ENCODE measurements at places on chromosomes 7 and 10.

GRCh38 chr10:122995936-122996335 is 12.7 kb downstream of the IKZF5 start:
- no peak for DNase-seq

- no peak for DNase-seq
These were observed 799.9 kb downstream of the TNS3 start for GRCh38 chr7:46781901-46782439.

GRCh38 chr7:115779561-115779960 is 251.0 kb downstream of the TFEC start:
- no peak for DNase-seq

GRCh38 chr10:48907730-48908129 is 31.9 kb downstream of the LRRC18 start:
- DNase-seq, result no peak

DNA sequence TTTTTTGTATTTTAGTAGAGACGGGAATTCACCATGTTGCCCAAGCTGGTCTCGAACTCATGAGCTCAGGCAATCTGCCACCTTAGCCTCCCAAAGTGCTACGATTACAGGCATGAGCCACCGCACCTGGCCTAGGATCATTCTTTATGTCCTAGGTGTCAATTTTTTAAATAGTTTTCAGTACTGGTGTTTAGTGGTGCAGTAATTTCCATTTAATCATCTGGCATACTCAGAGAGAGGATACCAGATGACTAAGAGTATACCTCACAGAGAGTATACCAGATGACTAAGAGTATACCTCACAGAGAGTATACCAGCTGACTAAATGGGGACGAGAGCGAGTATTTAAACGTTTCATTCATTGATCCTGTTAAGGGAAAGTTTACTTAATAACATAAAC is 37.3 kb upstream of the TMEM248 start:
- no peak for DNase-seq

GRCh38 chr7:28958980-28959347 is 834 bp upstream of the TRIL start:
- no peak for DNase-seq

DNA sequence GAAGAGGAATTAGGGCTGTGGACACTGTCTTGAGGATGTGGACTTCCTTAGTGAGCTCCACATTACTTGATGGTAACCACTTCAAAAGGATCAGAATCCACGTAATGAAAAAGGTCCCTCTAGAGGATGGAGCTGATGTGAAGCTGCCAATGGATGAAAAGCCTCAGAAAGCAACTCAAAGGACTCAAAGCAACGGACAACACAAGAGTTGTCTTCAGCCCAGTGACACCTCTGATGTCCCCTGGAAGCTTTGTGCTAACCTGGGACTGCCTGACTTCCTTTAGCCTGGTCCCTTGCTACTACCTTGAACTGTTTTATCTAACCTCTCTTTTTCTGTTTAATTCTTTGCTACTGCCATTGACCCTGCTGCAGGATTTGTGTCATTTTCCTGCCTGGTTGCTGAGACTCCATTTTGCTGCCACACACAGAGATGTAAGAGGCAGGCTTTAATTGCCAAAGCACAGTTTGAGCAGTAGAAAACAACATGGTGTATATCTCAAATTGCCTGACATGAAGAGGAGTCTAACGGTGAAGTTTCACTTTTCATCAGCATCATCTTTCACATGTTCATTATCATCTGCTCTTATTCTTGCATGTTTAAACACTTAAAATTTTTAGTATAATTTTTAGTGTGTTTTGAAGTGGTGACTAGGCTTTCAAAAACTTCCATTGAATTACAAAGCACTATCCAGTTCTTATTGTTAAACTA is 11.1 kb upstream of the SGCE start:
- no peak for DNase-seq

DNA sequence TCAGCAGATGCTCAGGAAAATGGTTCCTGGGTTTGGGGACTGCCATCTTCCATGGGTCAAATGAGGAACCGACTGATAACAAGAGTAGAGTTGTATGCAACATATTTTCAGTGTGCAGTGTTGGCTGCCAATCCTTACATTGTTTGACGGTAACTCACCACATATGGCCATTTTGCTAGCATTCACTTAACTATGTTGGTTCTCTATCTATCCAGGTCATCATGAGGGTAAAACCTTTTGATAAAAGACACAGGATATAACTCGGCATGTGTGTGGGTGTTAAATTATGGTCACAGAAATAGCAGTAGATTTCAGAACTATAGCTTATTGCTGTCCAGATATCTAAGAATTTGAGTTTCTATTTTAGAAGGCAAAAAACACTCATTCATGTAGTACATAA is 140.7 kb upstream of the AOAH start:
- no peak for DNase-seq

GRCh38 chr7:156766666-156767065 is 126.1 kb downstream of the RNF32 start:
- no peak for DNase-seq

- no peak for DNase-seq
These were observed 2.8 kb downstream of the STK32C start for GRCh38 chr10:132304756-132305509.

- DNase-seq, result no peak
These were observed 32.9 kb downstream of the HTRA1 start for GRCh38 chr10:122494173-122494820.

DNA sequence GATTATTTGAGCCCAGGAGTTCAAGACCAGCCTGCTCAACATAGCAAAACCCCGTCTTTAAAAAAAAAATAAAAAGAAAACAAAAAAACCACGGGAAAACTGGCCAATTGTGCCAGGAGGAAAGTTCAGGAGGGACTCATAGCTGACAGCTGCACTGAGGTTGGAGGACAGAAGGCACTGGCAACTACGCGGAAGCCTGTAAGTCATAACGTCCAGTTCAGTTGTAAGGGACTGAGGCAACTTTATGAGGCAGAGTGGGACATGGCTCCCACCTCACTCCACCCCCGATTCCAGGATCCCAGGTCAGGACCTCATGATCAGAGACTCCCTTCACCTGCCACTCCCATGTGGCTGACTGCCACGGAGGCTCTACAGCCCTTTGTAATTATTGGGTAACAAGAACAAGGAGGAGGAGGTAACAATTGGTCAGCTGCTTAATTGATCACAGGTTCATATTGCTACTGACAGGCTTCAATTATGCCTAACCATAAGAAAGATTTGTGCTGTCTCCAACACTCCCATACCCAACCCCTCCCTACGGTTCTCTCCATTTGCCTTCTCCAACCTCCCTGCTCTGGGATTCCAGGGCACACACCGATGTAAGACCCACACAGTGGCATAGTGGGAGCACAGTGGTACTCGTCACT is 1.9 kb upstream of the CCL24 start:
- no peak for DNase-seq

DNA sequence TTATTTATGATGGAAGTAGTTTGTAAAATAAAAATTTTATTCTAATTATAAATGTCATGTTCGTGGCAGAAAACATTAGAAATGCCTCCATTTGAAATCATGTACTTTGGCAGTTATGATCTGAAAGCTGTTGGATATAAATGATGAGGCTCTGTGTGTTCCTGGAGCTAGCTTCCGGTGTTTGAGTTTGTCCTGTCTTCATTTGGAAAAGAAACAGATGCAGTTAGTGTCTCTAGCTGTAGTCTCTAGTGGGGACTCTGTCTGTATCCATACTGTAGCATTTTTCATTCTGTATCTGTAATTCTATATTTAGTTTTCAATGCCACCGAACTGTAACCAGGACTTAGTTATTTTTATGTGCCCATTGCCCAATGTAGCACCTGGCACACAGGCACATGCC is 197.0 kb upstream of the FZD1 start:
- no peak for DNase-seq

DNA sequence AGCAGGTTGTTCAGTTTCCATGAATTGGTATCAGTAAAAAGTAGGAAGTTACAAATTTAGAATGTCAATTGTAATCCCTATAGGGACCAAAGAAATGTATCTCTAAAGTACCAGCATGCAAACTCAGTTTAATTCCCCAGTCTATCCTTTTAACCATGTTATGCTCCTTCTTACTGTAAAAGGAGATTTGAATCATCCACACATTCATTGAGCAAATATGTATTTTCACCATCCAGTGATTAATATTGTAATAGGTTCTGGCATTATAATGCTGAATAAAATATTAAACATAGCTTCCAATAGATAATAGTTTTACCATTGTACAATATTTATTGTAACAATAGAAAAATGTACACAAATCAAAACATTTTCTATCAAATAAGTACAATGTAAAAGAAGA is 228.2 kb upstream of the SEMA3A start:
- no peak for DNase-seq

GRCh38 chr10:21919906-21920305 is 83.6 kb downstream of the DNAJC1 start:
- no peak for DNase-seq

DNA sequence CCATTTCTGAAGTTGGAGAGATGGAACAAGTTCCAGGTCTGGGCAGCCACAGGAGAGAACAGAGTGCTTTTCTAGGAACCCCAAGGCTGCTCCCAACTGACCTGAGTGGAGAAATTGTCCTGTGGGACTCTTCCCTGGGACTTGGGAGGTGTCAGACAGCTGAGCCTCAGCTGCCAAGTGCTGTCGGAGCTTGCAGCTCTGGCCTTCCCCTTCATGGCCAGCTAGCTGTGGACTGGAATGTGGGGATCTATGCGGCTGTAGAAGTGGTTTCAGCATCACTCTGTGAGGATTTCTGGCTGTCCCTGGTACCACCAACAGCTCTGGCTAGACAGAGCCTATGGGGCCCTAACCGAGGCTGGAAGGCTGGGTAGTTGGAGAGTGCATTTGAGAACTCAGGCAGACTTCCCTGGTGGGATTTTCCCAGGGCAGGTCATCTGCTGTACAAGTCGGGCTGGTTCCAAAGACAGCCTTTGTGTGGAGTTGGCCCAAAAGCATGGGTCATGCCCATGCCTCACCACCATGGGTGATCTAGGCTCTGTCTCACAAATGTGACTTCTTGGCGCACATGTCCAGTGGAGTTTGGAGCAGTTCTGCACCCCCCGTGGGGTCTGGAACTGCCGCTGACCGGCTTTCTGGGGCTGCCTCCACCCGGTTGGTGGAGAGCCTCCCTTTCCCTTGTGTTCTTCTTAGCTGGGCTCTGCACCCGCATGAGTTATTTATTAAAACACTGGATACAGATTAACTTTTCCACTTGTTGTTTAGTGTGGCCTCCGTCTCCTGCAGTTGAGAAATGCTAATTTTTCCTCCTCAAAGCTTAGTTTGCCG is 10.9 kb downstream of the SUFU start:
- DNase-seq, result no peak

DNA sequence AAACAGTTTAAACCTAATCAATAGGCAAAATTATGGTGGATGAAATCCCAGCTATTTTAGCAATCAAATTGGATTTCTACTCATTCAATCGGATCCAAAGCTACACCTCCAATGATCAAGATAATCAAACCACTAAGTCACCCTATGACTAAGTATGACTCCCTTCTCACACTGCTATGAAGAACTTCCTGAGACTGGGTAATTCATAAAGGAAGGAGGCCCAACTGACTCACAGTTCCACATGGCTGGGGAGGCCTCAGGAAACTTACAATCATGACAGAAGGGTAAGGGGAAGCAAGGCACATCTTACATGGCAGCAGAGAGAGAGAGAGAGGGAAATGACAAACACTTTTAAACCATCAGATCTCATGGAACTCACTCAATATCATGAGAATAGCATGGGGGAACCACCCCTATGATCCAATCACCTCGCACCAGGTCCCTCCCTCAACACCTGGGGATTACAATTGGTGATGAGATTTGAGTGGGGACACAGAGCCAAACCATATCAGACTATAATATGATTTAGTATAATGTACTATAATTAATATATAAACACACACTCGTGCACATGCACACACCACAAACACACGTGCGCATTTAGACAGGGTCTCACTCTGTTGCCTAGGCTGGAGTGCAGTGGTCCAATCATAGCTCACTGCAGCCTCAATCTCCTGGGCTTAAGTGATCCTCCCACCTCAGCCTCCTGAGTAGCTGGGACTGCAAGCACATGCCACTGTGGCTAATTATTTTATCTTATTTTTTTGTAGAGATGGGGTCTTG is 213.6 kb upstream of the FOXK1 start:
- no peak for DNase-seq

GRCh38 chr10:21950566-21950965 is 53.0 kb downstream of the DNAJC1 start:
- DNase-seq, result no peak

DNA sequence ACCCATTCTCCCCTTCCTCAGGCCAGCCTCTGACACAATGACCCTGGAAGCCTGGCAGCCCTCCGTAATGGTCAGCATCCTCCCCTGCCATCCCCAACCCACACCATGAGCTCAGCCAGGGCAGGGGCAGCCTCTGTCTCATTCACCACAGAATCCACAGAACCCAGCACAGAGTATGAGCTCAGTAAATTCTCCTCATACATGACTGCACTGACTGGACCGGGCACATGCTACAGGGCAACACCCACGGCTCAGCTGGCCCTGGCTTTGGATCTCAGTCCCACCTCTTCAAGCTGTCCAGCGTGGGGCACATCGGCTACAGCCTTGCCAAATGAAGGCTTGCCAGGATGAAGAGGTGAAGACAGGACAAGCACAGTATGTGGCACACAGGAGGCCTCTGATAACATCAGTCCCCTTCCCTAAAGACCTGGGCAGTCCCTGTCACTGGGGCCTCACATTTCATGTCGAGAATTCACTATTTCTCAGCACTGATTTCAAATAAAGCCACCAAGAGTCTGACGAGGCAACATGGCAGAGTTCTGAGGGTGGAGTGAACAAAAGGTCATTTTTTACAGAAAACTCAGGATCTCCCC is 7.9 kb downstream of the GPRIN2 start:
- no peak for DNase-seq

DNA sequence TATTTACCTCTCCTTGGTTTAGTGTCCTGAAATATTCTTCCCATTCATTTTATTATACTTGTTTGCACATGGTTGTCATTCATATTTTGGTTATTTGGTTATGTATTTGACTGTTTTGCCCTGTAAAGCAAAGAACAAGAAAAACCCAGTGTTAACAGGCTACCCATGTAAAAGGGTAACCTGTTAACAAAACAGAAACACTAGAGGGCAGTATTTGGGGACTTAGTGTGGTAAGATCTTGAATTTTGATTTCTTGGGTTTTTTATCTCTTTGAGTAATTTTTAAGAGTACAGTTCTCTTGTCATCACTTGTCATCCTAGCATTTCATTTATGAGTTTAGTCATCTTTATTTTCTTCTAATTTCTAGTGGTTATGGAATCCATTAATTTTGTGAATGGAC is 51.3 kb downstream of the POLL start:
- DNase-seq, result no peak

DNA sequence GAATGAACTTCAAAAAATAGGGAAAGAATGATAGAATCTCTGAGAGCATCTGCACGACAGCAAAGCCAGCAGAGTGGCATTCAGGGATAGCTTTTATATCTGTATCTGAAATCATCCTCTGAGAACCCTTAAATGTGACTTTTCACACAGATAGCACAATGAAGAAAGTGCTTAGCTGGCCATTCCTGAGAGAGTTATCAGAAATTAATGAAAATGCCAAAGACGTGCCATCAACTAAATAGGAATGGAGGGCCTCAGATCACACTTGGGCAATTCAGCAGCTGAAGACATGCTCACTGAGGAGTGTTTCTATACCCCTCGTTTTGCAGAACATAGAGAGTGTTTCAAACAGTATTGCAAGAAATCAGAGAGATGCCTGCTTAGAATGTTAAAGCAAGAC is 51.6 kb downstream of the AKR1B1 start:
- DNase-seq, result no peak

All from GM18507 (cell line).